ENCODE measurements at places on chromosomes 6 and 20.

DNA sequence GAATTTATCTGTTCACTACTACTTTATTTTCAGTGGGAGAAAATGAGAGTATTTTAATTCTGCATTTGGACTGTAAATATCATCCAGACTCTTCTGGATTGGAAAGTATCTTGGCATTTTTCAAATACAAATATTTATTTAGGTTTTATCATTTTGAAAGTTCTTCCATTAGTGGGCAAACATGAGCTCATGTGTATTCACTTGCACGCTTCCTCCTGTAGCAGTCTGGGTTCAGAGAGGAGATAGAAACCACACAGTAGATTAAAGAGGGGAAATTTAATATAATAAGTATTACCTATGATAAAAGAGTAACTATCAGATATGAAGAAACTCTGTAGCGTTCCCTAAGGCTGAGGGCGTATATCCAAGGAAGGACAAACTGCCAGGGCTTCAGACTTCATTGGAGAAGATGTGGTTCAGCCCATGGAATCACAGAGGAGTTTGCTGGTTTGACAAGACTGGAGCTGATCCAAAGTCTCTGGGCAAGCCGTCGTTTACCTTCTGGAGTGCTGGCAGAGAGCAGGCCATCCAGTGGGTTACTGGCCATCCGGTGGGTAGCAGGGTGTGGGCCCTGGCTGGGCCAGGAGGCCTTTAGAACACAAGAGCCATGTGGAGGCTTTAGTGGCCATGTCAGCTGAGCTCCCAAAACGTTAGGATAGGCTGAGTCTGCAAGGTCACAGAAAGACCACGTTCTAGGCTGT is 44.3 kb downstream of the KCNS1 start:
- no peak for DNase-seq

DNA sequence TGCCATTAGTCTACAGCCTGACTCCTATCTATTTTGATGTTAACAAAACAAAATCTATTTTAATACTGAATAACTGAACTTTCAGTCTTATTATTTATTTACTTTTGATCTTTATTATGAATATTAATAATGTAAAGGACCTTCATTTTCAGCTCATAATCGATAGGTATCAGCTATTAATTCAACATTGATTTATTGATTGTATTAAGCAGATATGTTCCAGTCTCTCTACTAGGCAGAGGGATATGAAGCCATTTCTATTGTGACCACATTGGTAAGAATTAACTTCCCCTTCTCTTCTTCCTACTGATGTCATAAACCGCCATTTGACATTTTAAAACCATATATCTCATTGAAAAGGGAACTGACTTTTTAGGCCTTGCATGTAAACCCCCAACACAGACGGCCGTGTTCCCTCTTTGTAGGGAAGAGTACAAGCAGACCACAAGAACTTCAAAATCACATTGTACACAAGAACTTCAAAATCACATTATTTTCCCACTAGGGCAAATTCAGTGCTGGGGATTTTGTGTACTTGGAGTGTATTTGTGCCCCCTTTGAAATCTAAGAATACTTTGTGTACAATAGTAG is 69.5 kb upstream of the FABP7 start:
- DNase-seq: no peak

- no peak for DNase-seq
Measured at GRCh38 chr20:21508230-21509078, 5.4 kb downstream of the NKX2-2 start.

DNA sequence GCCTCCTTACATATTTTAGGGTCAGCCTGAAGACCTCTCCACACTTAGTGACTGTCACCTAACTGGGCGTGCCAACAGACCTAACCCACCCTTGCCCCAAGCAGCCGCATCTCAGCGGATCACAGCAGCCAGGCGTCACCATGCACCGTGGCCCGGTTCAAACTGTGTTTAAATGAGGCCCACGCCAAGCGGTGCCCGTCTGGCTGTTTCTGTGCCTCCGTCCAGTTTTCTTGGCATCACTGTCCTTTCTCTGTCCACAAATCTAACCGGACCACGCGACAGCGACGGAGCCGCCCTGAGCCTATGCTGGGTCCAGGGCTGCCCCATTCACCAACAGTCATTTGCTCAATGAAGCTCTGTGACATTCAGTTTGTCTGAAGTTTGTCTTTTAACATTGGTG is 393.3 kb downstream of the THBS2 start:
- no peak for DNase-seq

- no peak for DNase-seq
Measured at GRCh38 chr6:28490205-28490890, 25.2 kb downstream of the GPX6 start.

DNA sequence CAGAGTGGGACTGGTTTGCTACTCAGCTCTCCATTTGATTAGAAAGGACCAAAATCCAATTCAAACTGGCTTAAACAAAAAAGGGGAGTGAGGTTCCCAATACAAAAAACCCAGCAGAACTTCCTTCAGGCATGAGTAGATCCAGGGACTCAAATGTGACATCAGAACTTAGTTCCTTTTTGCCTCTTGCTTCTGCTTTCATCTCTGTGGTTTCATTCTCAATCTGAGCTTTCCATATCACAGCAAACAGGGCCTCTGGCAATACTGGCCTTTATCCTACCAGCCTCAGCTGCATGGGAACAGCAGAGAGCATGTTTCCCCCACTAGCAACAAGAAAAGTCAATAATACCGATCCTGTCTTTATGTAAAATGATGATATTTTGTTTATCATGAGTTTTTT is 28.6 kb upstream of the PRELID3B start:
- no peak for DNase-seq

DNA sequence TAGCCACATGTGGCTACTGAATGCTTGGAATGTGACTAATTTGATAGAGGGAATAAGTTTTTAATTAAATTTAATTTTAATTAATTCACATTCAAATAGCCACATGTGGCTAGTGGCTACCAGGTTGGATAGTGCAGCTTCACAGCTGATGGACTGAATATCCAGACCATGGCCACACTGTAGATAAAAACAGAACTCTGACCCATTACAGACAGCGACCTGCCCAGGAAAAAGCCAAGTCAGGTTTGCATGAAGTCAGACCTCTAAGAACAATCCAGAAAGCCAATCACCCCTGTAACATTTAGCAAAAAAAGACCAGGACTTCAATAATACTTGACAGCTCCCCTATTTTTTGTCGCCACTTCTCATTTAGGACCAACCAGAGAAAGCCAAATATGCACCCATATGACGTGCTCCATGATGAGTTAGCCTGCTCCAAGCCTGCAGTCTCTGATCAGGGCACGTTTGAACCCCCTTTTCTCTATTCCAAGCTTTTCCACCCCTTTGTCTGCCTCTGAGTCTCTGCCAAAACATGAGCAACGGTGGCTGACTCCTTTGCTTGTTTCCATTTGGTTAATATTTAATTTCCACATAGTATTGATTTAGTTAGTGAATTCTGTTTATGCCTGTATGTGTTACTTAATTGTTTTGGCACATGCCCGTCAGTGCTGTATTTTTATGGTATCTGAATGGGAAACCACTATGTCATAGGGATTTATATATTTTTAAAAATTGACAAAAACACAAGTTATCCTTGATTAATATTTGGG is 636.3 kb downstream of the UTRN start:
- DNase-seq: no peak

GRCh38 chr6:155528982-155529453 is 73.4 kb upstream of the NOX3 start:
- no peak for DNase-seq

- DNase-seq: no peak
Measured at GRCh38 chr6:10250655-10251220, 164.1 kb downstream of the TFAP2A start.

Data from NCI-H2081 (cell line).